ENCODE measurements at places on chromosomes 5 and 9. TPM values are rescaled to one million over a fixed set of nuclear protein-coding genes. Genes with fewer than 3 reads are reported as not detected.

ARHGEF39 gene
- total RNA-seq = 0.25 TPM

DNA sequence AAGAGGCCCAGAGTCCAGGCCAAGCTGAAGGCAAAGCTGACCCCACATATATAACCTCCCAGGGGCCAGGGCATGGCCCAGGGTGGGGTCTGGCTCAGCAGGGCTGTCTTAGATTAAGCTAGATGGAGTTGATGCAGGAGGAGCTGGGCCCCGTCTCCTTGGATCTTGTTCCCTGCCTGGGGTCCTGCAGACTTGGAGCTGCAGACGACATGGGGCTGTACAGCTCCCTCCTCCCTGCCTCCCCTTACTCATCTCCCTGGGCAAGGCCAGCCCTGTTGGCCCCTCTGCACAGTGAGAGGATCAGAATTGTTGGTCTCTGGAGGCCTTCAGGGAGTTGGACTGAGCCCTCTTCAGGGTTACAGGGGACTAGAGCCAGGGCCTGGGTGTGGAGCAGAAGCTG lies 134.9 kb downstream of the RGS3 start:
- no peak for DNase-seq

GRCh38 chr5:113320273-113320780 lies 114.5 kb downstream of the TSSK1B start:
- no peak for DNase-seq

GRCh38 chr5:158301186-158301585 lies 442.2 kb upstream of the CLINT1 start:
- DNase-seq = no peak

GRCh38 chr5:132344775-132345514 lies 24.6 kb upstream of the SLC22A5 start:
- no peak for DNase-seq

DNA sequence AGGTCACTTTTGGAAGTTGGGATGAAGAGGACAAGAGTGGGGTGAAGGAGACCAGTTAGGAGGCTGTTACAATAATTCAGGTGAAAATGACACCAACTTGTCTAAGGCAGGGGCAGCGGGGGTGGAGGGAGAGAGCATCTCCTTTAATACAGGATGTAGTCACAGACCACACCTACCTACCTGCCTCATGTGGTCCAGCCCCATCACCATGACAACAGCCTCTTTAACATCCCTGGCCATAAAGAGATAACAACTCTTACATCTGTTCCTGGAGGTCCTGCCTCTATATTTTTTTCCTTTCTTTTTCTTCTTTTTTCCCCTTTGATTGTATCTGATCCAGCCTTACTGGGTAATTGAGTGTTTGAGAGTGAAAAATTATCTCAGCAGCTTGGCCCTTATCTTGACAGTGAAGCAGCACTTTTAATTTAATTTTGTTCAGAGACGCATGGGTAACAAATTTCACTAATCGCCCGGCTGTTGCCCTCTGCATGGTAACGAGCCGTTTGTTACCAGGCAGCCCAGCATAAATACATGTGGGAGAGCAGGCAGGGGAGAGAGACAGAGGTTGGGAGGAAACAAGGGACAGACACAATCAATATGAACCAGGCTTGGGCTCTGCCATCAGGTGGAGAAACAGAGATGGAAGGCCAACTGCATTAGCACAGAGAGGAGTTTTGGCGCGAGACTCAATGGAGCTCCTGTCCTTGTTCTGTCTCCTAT lies 338.1 kb downstream of the ASTN2 start:
- no peak for DNase-seq

DNA sequence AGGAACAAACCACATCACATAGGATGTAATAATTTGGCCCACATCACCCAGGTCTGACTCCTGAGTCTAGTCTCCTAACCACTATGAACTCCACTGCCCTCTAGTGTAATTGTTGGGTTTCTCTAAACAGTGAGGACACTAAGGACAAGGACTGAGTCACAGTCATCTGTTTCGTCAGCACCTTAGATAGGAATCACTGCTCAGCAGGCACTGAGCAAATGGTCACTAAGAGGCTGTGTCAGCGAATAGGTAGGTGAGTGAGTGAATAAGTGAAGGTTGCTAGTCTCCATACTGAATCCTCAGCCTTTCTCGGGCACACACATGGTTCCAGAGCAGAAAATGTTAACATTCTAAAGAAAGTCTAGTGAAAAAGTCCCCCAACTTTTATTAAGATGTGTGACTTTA lies 278.6 kb downstream of the SPOCK1 start:
- no peak for DNase-seq

- DNase-seq = no peak
These were observed 111.7 kb upstream of the NEK6 start for GRCh38 chr9:124146031-124146561.

TAF1L gene
- not detected for total RNA-seq

HTR4 gene
- not detected for total RNA-seq

- no peak for DNase-seq
These were observed 95.7 kb downstream of the ACTBL2 start for GRCh38 chr5:57386958-57387357.

- DNase-seq = no peak
These were observed 39.8 kb downstream of the STARD4 start for GRCh38 chr5:111472579-111472978.

DNA sequence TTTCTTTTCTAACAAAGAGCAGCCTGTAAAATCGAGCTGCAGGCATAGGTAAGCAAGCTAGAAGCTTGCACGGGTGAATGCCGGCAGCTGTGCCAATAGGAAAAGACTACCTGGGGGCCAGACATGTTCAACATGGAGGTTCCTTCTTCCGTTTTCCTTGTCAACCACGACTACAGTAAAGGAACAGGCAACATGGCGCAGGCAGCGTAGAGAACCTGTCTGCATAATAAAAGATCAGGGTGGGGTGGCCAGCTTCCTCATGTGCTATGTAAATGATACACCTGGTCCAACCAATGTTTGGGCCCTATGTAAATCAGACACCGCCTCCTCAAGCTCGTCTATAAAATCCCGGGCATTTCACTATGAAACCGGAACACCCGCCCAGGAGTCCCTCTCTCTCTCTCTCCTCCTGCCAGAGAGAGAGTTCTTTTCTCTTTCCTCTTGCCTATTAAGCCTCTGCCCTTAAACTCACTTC lies 103.8 kb upstream of the LIFR start:
- DNase-seq = no peak

- no peak for DNase-seq
These were observed 497.1 kb downstream of the ARHGEF28 start for GRCh38 chr5:74122979-74123590.

- DNase-seq = no peak
These were observed 62.4 kb downstream of the NR3C1 start for GRCh38 chr5:143340891-143341685.

GRCh38 chr9:134548185-134548584 lies 93.4 kb upstream of the COL5A1 start:
- no peak for DNase-seq

DNA sequence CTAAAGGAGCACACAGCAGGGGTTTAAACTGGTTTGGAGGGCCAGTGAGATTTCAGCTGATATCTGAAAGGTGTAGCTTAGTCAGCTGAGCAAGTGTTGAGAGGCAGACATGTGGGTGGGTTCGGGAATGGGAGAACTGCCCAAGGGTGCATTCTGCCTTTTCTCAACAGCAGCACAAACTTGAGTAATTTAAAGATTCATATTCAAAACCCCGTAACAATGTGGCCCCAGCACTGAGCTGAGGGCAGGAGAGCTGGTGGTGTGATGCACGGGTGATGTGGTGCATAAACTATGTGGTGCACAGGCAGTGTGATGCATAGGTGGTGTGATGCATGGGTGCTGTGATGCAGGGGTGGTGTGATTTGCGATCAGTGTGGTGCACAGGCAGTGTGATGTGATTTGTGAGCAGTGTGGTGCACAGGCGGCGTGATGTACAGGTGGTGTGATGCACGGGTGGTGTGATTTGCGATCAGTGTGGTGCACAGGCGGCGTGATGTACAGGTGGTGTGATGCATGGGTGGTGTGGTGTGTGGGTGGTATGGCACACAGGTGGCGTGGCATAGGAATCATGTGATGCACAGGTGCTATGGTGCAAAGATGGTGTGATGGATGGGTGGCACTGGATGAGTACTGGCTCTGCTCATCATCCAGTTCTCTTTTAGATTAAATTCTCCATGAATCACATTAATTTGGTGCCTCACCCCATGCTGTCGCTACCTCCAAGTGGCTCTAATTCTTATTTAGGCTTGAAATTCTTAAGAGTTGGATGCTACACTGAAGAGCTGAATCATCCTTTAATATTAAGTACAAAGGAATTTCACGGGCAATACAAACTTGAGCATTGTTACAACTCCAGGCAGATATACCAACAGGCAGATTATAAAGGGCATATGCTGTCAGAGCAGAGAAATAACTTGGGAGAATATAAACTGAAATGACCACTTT lies 53.6 kb downstream of the DAP start:
- no peak for DNase-seq

- no peak for DNase-seq
These were observed 11.5 kb downstream of the CCDC127 start for GRCh38 chr5:206406-206805.

IFNA6 gene
- total RNA-seq = not detected

DNA sequence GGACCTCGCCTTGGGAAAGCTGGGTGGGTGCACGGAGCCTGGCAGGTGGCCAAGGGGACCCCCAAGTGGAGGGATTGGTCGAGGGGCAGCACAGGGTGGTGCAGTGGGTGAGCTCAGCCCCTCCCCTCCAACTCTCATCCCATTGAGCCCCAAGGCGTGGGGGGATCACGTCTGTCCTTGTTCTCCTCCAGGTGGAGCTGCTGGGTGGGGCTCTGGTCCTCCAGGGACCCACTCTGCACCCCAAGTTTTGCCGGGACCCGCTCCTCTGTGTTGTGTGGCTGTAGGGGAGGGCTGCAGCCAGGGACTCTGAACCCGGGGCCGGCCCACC lies 3.6 kb upstream of the FUT7 start:
- no peak for DNase-seq

DNA sequence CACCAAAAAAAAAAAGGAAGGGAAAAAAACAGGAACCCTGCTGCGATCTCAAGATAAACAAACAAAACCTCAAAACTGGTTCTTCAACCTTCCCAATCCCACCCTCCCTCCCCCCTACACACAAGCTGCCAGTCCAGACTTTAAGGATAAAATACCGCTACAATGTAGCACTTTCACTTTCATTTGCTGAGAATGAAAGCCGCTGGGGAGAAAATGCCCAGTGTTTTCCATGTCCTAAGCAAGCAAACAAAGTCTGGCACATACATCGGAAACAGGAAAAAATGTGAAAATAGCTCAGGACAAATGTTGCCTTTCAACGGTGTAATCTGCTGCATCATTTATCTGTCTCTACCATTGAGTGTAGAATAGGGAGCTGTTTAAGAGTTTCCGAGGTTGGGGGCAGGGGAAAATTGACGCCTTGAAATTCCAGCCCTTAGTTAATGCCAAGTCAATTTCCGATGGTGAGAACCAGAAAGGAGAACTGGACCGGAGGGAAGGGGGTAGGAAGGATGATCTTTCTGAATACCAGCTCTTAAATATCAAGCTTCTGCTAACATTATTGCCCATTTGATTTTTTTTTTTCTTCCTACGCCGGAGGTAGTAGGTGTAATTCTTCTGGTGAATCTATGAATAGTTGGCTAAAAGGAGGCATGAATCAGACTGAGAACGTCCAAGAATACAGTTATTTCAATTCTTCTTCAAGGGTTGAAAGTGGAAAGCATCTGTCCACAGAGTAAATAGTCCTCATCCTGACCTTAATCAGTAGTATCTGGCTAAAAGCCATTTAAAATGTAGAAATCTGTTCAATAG lies 1.2 kb upstream of the ADAMTS6 start:
- DNase-seq = peak; percentile 16

- no peak for DNase-seq
These were observed 88.9 kb downstream of the LIFR start for GRCh38 chr5:38467353-38468040.

DNA sequence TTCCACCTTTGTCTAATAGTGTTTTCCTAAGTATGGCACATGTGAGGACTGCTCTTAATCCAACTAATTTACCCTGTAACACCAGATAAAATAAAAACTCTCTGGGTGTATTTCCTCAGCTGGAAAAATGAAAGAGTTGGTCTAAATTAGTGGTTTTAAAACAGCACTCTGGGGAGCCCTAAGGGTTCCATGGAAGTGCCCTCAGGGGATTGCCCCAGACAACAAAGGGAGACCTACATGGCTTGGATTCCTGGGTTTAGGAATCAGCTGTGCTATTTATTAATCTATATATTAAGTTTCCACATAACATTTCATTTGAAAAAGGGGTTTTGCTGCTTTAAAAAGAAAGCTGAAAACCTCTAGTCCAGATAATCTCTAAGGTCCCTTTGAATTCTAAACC lies 20.2 kb downstream of the ADAMTS6 start:
- DNase-seq = no peak

- no peak for DNase-seq
These were observed 244.2 kb upstream of the DAB2 start for GRCh38 chr5:39668980-39669379.

SPINK4 gene
- total RNA-seq = not detected

DNA sequence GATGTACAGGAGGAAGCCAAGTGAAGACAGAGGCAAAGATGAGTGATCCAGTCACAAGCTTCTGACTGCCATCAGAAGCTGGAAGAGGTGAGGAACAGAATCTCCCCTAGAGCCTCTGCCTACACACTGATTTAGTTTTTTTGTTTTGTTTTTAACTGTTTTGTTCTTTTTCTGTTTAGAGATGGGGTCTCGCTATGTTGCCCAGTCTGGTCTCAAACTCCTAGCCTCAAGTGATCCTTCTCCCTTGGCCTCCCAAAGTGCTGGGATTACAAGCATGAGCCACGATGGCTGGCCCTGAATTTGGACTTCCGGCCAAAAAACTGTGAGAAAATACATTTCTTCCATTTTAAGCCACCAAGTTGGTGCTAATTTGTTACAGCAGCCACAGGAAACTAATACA lies 204.7 kb upstream of the ZNF608 start:
- no peak for DNase-seq

LCN15 gene
- total RNA-seq = not detected

DNA sequence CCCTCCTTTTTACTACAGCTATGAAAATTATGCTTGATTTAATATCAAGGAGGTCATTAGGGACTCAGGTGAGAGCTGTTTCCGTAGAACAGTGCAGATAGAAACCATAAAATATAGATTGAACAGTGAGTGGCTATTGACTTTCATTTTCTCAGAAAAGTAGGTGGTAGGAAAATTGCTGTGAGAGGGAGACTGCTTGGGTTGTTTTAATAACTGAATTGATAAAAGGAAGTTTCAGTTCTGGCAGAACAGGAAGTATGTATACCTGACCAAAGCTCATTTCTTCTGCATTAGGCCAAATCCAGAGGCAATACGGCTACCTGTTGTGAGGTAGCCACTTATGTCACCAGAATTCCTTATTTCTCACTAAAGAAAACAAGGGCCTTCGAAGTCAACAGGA lies 761.7 kb upstream of the ARRDC3 start:
- no peak for DNase-seq

CDH18 gene
- total RNA-seq = not detected

- DNase-seq = no peak
These were observed 86.9 kb upstream of the RPS23 start for GRCh38 chr5:82365026-82365425.

IL13 gene
- total RNA-seq = not detected

GPR151 gene
- total RNA-seq = not detected

GRCh38 chr9:110157823-110158664 lies 49.9 kb downstream of the C9orf152 start:
- no peak for DNase-seq

PLPP7 gene
- not detected for total RNA-seq

NNT gene
- total RNA-seq = 19.4 TPM

MYORG gene
- 0.39 TPM for total RNA-seq
